ENCODE measurements at places on chromosomes 3 and 15. TPM values are rescaled to one million over a fixed set of nuclear protein-coding genes. Genes with fewer than 3 reads are reported as not detected.

DNA sequence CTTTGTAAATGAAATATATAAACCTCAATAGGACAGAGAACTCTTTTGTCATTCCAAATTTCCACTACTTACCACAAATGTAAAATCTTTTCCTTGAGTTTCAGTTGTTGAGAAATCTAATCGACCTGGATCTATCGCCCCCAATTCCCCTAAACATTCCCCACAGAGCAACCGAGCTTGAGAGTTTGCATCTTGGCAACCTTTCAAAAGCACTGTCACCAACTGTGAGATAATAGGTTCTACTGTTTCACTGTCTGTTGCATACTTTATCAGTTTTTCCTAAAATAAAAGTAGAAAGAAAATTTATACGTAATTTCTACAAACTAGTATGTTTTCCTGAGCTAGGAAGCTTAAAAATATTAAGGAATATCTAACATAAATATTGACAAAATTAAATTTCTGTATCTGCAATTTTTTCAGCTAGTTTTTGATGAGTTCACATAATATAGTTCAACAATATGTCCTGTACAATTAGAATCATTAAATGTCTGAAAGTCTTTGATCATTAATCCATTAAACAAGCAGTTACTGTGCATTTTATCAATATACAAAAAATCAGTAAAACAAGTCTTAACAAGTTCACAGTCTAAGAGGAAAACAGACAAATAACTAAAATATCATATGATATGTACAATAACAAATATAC is 54.5 kb downstream of the ATR start:
- no peak overlapping the region for H3K27ac ChIP-seq
- H3K4me1 ChIP-seq = no peaks in the 10 kb centered on the region
- DNase-seq = no peak
- H3K4me3 ChIP-seq = no peak overlapping the region

DNA sequence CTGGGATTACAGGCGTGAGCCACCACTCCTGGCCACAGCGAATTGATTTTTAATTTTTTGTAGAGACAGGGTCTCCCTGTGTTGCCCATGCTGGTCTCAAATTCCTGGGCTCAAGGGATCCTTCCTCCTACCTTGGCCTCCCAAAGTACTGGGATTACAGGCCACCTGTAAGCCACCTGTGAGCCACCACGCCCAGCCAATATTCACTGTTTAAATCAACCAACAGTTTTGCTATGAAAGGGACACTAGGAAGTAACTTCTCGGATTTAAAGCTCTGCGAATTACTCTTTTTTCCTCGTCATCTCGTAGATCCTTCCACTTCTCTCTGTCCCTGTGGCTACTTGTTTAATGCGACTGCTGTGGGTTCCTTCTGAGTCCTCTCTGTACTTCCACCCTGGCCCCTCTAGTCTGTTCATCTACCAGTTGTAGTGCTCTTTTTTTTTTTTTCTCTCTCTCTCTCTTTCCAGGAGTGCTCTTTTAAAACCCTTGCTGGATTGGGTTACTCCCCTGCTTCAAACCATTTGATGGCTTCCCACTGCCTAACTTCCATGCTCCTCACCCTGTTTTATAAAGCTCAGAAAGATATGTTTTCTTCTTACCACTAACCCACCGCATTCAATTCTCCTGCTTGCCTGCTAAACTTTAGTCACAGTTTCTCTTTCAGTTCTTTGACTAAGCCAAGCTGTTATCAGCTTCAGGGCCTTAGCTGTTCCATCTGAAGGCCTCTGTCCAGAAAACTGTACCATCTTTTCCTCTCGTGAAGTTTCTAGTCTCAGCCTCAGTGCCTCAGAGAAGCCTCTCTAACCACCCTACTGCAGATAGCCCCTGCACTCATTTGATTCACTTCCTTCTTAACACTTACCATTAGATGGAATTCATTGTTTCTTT is 12.4 kb downstream of the RTF1 start:
- no peaks in the 10 kb centered on the region for H3K36me3 ChIP-seq
- no peak overlapping the region for H3K4me3 ChIP-seq
- H3K27me3 ChIP-seq = no peaks in the 10 kb centered on the region

Gene RTP3
- not detected for total RNA-seq

Gene HACL1
- total RNA-seq = 8.1 TPM

GRCh38 chr15:63843901-63844317 is 10.2 kb upstream of the HERC1 start:
- no peak overlapping the region for H3K27ac ChIP-seq
- no peaks in the 10 kb centered on the region for H3K4me1 ChIP-seq
- no peaks in the 10 kb centered on the region for H3K27me3 ChIP-seq
- DNase-seq = no peak
- no peaks in the 10 kb centered on the region for H3K36me3 ChIP-seq

- no peak overlapping the region for H3K27ac ChIP-seq
- H3K4me3 ChIP-seq = no peak overlapping the region
- no peak for DNase-seq
- peaks cover 4% of the 10 kb centered on the region for H3K4me1 ChIP-seq
- H3K27me3 ChIP-seq = no peaks in the 10 kb centered on the region
These were observed 8.5 kb downstream of the POC1A start for GRCh38 chr3:52145736-52146110.

DNA sequence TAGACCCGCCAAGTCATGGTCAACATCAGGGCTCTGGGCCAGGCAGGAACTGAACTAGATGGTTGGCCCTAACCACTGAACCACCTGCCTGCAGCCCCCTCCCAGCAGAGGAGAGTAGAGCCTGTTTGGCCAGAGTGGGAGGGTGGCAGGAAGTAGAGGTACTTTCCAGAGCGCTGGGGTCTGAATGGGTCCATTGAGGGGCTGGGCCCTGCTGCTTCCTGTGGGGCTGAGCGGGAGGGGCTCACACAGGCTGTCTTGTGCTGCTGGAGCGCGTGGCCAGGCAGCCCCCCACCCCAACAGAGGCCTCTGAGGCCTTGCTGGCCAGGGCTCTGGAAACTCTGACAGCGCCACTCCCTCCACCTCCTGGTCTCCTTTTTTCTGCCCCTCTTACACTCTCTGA is 17.4 kb downstream of the CSPG4 start:
- H3K36me3 ChIP-seq = no peaks in the 10 kb centered on the region
- peaks cover 74% of the 10 kb centered on the region for H3K4me1 ChIP-seq
- no peak for DNase-seq
- no peaks in the 10 kb centered on the region for H3K27me3 ChIP-seq

Gene PDIA5
- 18.9 TPM for total RNA-seq

DNA sequence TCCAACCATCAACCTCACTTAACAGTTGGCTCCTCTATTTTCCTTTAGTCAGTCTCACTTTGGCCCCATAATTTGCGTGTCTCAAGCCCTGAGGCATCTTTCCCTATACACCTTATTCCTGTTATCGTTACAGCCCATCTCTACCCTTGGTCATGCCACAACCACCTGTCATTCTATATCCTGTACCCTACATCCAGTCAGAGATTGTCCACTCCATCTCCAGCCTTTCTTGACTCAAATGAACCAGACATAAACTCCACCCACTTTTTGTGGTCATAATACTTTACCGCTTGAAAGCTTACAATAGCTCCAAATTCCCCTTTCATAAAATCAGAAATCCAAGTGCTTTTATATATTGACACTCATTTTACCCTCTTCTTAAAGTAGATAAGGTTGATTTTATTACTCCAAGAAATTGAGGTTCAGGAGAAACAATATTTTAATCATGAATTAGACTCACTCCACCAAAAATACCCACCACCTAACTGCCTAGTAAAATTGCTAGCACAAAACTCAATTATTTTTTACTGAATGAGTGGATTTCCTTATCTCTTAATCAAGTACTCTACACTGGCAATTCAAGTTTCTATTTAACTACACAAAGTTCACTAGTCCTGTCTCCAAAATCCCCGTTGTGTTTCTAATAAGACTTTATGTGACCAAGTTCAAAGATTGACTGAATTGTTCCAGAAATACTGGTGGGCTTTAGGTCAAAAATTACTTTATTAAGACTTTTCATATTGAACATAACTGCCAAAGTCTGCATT is 9.1 kb downstream of the CCR4 start:
- H3K27me3 ChIP-seq = no peaks in the 10 kb centered on the region
- H3K4me1 ChIP-seq = no peaks in the 10 kb centered on the region
- no peak overlapping the region for H3K4me3 ChIP-seq
- peak; percentile 29 for DNase-seq

GRCh38 chr15:79433276-79433990 is 1.3 kb downstream of the MINAR1 start:
- no peak overlapping the region for H3K4me3 ChIP-seq
- DNase-seq = no peak
- H3K27me3 ChIP-seq = peaks cover 14% of the 10 kb centered on the region

Gene RHOV
- total RNA-seq = 32.9 TPM

- H3K27me3 ChIP-seq = no peaks in the 10 kb centered on the region
- no peak overlapping the region for H3K27ac ChIP-seq
- H3K4me1 ChIP-seq = no peaks in the 10 kb centered on the region
- H3K36me3 ChIP-seq = no peaks in the 10 kb centered on the region
These were observed 110.6 kb upstream of the DCBLD2 start for GRCh38 chr3:99012051-99012450.

DNA sequence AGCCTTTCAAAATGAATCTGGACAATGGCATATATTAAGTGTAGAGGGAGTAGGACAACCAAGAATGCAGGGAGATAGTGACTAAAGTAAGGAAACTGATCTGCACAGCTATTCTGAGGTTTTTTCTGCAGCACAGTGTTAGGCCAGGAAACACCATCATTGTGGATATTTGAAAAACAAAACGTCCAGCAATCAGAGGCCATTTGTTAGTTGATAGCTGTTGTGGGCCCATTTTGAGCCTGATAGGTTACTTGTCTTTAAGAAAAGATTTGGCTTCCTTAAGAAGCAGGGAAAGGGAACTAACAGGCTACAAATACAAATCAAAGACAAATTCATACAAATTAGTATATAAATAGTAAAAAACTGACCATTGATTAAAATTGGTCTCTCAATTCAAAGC is 375.8 kb upstream of the ARL6 start:
- DNase-seq = no peak
- no peaks in the 10 kb centered on the region for H3K36me3 ChIP-seq
- no peaks in the 10 kb centered on the region for H3K4me1 ChIP-seq
- H3K27ac ChIP-seq = no peak overlapping the region

- no peaks in the 10 kb centered on the region for H3K36me3 ChIP-seq
- H3K27ac ChIP-seq = no peak overlapping the region
- no peak overlapping the region for H3K4me3 ChIP-seq
These were observed 13.0 kb upstream of the MYO5C start for GRCh38 chr15:52308446-52309153.

- no peaks in the 10 kb centered on the region for H3K36me3 ChIP-seq
- DNase-seq = no peak
- H3K27me3 ChIP-seq = no peaks in the 10 kb centered on the region
- no peak overlapping the region for H3K4me3 ChIP-seq
These were observed 113.9 kb downstream of the POLQ start for GRCh38 chr3:121431726-121432517.

DNA sequence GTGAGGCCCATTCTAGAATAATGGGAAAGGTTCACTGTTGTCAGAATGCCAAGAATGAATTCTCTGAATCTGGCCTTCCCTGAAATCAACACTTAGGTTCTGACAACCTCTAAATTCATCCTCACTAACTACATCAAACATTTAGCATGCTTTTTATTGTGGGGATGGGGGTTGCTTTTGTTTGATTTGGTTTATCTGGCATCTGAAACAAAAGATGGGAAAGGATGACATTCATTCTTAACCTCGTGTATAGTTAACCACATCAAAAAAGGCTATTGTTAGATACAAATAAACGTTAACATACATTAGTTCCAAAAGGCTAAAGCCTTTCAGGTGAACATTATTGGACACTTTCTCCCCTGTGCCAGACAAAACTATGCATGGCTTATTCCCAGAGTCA is 357.3 kb downstream of the FHIT start:
- H3K4me3 ChIP-seq = no peak overlapping the region
- H3K27me3 ChIP-seq = no peaks in the 10 kb centered on the region
- H3K4me1 ChIP-seq = no peaks in the 10 kb centered on the region
- DNase-seq = no peak
- no peaks in the 10 kb centered on the region for H3K36me3 ChIP-seq
- H3K27ac ChIP-seq = no peak overlapping the region

Gene CTXN2
- total RNA-seq = not detected

Gene ST6GAL1
- 37.8 TPM for total RNA-seq

Gene NRG4
- total RNA-seq = not detected

Gene METTL6
- total RNA-seq = 13.8 TPM

GRCh38 chr15:63556246-63556645 is 40.9 kb upstream of the FBXL22 start:
- H3K4me1 ChIP-seq = peaks cover 30% of the 10 kb centered on the region
- H3K4me3 ChIP-seq = no peak overlapping the region

Gene VWA5B2
- total RNA-seq = 0.98 TPM

Gene TERC
- total RNA-seq = 204 TPM

- H3K4me3 ChIP-seq = no peak overlapping the region
- no peaks in the 10 kb centered on the region for H3K36me3 ChIP-seq
- H3K27ac ChIP-seq = no peak overlapping the region
- H3K4me1 ChIP-seq = no peaks in the 10 kb centered on the region
- no peaks in the 10 kb centered on the region for H3K27me3 ChIP-seq
These were observed 5.1 kb upstream of the SEMA7A start for GRCh38 chr15:74438721-74439316.

DNA sequence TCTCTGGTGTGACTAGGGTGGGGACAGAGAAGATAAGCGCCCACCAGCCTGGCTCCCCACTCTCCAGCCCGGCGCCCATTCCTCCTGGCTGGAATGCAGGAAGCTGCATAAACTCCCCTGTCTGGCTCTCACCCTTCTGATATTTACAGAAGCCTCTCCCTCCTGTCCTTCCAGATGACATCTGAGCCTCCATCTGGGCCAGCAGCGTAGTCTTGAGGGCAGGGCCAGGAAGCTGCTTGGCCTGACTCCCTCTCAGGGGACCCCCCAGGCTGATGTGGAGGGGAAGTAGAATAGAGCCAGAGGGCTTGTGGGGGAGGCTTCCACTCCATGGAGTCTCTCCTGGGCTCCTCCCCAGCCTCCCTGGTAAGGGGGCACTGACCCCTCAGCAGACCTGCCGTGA is 49.9 kb downstream of the LINGO1 start:
- no peaks in the 10 kb centered on the region for H3K27me3 ChIP-seq
- H3K4me3 ChIP-seq = no peak overlapping the region

DNA sequence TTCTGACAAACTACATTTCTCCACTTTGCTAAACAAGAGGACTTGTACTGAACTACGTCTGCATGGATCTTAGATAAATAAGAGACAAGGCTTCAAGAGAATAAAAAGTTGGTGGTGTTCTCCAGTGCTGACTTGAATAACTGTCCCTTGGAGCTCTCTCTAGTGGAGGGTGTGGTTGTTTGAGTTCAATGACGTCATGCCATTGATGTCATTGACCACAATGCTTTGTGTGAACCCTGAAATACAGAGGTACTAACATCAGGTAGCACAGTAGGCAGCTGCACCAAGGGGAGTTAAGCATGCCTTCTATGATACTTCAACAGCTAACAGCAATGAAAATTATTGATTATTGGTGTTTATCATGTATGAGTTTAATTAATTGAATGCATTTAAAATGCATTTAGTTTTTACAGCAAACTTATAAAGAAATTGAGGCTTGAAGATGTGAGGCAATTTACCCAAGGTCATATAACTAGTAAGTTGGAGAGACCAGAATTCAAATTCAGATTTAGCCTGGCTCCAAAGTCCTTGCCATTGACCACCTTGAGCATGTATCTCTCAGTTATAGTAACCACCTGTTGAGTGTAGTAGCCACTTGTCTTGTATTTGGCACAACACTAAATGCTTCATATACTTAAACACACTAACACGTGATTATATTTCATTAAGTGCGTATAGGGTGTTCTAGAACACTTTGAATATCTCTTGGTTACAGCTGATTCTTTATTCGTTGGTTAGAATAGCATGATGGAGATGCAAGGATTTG is 126.0 kb upstream of the ANKRD28 start:
- no peaks in the 10 kb centered on the region for H3K27me3 ChIP-seq
- H3K4me1 ChIP-seq = no peaks in the 10 kb centered on the region
- H3K36me3 ChIP-seq = no peaks in the 10 kb centered on the region
- H3K27ac ChIP-seq = no peak overlapping the region
- H3K4me3 ChIP-seq = no peak overlapping the region
- DNase-seq = no peak

Gene TTLL13
- not detected for total RNA-seq
